ENCODE measurements at places on chromosomes 4 and X.

DNA sequence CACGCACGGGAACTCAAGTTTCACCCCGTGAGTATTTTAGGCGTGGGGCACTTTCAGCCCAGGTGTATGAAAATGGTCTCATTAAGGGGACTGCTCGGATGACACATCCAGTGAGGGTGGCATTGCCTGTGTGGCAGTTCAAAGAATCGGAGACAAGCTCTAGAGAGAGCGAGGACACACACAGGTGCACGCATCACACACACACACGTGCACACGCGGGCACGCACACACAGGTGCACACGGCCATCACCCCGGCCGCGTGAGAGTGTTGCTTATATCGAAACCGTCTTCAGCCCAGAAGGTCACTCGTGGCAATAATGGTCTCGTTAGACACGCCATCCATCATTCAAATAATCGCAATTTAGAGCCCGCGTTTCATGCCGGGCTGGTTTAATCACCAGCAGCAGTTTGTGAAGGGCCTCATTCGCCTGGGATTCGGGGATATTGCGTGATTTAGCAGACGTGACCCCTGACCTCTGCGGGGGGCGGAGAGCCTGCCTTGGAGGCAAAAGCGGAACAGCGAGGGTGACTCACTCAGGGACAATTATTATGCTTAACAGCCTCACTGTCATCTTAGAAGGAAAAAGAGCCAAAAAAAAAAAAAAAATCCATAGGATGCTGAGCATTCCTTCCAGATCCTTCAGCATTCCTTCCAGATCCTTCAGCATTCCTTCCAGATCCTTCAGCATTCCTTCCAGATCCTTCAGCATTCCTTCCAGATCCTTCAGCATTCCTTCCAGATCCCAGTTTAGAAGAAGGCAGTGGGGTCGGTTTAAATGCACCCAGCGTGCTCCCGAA lies 89.4 kb upstream of the PPP2R3B start:
- no peak for DNase-seq

DNA sequence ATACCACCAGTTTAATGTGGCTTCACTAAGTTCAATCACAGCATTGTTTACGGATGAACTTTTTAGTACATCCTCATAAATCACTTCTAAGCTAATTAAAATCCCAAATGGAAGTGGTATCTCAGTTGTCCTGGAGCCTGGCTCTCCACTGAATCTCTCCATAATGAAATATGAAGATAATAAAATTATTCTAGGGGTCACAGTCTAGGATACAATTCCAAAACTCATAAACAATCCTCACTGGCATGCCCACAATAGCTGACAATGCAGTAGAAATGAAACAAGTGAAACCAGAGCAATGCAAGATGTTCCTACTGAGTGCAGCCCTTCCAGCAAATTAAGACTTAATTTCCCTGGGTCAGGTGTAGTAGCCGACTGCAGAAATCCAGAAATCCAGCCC lies 47.3 kb upstream of the FAM9B start:
- no peak for DNase-seq

- no peak for DNase-seq
These were observed 249.5 kb downstream of the BCOR start for GRCh38 chrX:39848243-39848642.

DNA sequence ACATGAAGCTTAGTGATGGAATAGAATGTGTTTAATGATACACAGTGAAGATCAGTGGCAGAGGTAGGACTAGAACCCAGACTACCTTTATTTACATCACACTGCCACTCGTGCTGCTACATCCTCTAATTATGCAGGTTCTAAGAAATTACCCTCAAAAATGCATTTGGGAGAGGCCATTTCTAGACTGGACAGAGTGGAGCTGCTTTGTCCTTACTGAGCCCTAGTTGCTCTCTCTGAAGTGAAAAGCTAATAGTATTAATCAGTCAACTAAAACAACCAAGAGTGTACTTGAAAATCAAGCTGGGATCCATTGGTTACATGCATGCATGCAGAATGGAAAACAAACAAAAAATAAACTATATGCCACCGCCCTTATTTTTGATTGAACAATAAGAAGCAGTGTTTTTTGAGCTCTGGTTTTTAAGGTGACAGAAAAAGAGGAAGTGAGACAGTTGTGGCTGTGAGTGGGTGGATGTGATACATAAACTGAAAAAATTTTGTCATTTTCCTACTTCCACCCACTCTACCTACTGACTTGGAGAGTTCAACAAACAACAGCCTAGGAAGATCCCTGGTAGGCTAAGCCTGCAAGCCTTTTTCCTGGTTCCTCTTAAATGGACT lies 6.8 kb upstream of the VSIG4 start:
- DNase-seq = no peak

DNA sequence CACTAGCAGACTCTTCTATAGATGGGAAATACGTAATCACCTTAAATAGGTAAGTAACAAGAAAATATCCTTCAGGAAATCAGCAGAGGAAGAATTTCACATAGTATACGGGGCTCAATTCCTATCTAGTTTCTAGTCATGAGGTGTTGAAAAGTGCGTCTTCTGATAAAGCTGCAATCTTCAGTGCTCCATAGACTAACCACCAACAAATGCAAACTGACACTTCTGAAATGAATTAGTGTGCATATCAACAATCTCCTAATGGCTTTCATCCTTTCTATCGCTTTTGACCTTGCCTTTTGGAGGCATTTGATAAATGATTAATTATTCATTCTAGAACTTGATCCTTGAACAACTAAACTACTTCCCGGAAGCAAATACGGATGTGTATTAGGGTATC lies 2306.6 kb upstream of the AGA start:
- no peak for DNase-seq

- no peak for DNase-seq
These were observed 119.7 kb upstream of the PCDH7 start for GRCh38 chr4:30600246-30601017.

DNA sequence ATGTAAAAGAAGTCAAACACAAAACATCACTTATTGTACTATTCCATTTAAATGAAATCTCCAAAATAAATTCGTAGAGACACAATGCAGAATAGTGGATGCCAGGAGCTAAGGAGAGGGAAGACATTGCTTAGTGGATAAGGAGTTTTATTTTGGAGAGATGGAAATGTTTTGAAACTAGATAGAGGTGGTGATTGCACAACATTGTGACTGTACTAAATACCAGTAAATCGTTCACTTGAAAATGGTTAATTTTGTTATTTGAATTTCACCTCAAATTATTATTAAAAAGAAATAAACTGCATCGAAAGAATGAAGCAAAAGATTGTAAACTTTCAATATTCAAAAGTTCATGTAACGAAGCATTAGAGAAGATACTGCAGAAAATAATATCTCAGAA lies 9.7 kb upstream of the ACSL4 start:
- DNase-seq = no peak

DNA sequence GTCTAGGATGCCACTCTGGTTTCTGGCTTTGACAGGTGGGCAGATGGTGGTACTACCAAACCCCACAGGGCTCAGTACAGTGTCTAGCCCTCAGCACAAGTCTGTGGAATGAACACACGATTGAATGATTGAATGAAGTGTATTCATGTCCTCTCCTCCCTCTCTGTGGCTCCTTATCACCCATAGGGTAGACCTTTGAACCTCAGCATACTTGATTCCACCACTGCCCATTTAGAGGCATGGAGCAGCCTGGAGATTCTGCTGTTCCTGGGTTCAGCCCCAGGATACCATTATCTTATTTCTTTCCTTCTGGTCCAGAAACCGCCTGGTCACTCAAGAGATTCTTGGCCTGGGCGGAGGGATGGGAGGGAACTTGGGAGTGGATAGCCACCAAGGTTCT lies 53.9 kb downstream of the PRPS1 start:
- no peak for DNase-seq

DNA sequence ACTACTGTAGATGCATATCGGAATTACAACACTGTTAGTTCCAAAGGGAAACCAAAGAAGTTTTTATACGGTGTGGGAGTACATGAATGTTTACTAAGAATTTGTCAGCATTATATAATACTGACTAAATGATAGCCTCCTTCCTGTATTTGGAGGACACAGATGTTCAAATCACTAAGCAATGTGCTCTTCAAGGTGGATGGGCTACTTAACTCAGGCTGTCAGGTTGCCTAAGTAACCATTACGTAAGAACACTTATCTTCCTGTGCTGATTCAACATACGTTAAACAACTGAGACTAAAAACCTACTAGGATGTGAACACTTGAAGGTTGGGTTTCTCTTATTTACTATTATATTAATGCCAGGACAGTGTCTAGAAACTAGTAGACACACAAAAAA lies 81.9 kb upstream of the HPGD start:
- DNase-seq = peak; percentile 27

DNA sequence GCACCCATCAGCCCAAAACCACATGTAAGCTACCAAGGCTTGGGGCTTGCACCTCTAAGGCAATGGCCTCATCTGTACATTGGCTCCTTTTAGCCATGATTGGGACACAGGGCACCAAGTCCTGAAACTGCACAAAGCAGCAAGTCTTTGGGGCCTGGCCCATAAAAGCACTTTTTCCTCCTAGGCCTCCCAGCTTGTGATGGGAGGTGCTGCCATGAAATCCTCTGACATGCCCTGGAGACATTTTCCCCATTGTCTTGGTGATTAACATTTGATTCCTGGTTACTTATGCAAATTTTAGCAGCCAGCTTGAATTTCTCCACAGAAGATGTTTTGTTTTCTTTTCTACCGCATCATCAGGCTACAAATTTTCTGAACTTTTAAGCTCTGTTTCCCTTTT lies 58.5 kb upstream of the PABPC4L start:
- no peak for DNase-seq

DNA sequence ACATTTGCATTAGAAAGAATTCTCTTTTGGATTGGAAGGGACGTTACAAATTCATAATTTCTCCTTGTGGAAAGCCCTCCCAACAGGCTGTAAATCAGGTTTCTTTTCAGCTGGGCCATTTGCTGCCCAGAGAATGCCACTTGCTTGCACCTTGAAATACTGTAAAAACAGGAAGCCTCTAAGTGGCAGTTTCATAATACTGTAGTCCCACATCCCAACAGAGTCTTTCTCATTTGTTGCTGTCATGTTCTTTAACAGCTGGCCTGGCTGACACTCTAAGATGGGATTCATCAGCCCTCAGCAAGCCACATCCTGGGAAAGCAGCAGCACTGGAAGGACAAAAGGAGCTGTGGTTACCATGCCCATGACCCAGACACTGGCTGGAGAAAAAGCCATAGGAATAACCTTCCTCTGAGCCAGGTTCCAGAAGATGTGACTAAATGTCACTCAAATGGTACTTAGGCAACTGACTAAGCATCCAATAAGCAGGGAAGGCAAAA lies 221.9 kb upstream of the MBNL3 start:
- DNase-seq = no peak

DNA sequence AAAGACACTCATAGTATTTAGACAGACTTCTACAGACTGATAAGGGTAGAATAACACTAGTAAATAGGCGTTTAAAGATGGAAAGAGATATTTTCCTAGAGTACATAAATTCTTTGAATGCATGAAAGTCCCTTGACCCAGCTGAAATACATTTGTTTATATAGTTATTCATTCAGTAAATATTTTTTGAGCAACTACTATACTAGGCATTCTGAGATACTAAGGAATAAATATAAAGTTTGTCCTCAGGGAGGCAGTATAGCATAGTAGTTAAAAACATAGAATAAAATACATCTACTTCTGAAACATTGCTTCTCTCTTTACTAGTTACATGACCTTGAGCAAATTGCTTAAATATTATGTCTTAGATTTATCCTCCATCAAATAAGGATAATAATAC lies 27.4 kb downstream of the HMGN5 start:
- DNase-seq = no peak

DNA sequence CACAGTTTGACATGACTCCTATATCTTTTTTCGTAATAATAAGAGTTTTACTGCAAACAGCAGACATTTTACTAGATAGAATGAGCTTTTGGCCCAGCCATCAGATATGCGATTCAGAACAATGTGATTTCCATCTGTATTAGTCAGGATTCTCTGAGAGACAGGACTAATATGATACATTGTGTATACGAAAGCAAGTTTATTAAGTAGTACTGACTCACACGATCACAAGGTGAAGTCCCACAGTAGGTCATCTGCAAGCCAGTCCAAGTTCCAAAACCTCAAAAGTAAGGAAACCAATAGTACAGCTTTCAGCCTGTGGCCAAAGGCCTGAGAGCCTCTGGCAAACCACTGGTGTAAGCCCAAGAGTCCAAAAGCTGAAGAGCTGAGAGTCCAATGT lies 24.1 kb downstream of the CXCL8 start:
- no peak for DNase-seq

DNA sequence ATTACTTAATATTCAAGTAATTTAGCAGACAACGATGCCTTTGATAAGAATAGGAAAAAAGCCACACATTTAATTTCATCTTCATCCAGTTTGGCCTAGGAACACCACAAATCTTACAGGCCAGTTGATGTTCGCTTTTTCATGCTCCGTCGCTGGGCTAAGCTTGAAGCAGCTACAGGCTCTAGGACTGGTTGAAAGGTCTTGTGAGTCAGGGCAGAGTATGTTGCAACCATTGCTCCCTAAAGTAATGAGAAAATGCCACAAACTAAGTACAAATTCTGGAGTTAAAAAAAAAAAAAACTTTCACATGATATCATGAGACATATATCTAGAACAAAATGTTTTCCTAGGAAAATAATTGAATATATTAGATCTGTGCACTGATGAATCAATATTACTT lies 123.8 kb downstream of the RPS6KA6 start:
- DNase-seq = no peak

GRCh38 chrX:56729152-56729850 lies at the start of gene NBDY:
NBDY (plus strand) TSS chrX:56729243; CDS start chrX:56729354, 111 bp downstream.
- DNase-seq = no peak

DNA sequence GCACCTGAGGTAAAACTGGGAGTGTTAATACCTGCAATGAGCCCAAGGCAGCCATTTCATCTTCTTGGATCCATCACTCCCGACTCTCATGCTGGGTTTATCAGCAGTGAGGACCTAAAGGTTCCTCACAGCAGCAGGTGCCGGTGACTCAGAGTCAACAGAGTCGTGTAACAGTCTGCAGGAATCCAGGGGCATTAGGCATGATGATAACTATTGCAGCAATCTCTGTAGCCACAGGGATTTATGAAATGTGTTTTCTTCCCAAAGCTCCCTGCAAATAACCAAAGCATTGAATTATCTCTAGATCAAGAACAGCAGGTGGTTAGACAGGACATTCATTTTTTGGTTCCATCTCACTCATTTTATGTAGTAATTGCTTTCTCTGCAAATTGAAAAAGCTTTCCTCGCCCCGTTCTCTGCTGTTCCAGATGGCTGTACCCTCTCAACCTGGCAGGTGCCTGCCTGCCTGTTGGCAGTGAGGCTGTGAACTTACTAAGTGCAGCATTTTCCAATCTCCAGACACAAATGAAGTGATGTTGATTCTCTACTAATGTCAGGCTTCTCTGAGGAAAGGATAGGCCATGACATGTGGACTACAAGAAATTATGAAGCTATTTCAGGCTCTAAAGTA lies 48.1 kb upstream of the TSPAN7 start:
- DNase-seq = no peak

- peak; percentile 15 for DNase-seq
These were observed 85.6 kb upstream of the CPEB2 start for GRCh38 chr4:14916554-14917297.

DNA sequence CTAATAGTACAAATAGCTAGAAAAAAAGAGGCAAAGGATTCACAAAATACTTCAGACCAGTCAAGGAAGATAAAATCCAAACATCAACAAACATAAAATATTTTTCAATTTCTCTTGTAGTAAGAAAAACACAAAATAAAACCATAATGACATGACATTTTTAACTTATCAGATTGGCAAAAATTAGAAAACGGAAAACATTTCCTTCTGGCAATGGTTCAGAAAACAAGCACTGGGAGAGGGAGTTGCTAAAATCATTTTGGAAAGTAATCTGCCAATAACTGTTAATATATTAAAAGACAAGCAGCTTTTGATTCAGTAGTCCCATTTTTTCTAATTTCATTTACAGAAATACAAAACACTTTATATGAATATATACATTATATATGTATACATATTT lies 26.1 kb downstream of the TKTL2 start:
- no peak for DNase-seq

Measured in HFF-Myc (cell line).